ENCODE measurements at places on chromosomes 13 and 19.

DNA sequence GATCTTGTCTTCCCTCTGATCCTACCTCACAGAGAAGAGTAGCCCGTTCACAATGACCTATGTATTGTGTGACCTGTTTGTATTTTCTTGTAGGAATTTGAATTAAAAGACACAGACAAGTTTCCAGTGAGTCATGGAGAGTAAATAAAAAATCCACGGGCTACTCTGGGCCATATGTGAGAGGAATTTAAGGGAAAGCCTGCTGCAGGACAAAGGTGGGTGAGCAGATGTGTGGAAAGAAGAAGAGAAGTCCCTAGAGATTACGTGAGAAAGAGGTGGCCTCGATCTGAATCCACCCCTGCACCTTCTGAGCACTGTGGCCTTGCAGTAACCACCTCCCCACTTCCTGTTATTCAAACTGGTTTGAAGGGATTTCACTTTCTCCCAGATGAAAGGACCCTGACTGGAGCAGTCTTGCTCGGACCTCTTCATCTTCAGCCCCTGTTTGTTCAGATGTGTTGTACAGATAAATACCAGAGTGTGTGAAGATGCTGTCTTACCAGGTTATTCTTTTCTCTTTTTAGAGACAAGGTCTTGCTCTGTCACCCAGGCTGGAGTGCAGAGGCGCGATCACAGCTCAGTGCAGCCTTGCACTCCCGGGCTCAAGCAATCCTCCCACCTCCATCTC, 205.4 kb downstream of the PDS5B start:
- peak; percentile 45 for DNase-seq

GRCh38 chr19:56084835-56085536, 36.1 kb downstream of the ZNF787 start:
- DNase-seq, result no peak

GRCh38 chr13:97072297-97072696, 78.0 kb upstream of the OXGR1 start:
- no peak for DNase-seq

GRCh38 chr13:22076658-22077057, 405.8 kb downstream of the FGF9 start:
- DNase-seq, result no peak

GRCh38 chr19:31832176-31832548, 482.9 kb upstream of the TSHZ3 start:
- no peak for DNase-seq

DNA sequence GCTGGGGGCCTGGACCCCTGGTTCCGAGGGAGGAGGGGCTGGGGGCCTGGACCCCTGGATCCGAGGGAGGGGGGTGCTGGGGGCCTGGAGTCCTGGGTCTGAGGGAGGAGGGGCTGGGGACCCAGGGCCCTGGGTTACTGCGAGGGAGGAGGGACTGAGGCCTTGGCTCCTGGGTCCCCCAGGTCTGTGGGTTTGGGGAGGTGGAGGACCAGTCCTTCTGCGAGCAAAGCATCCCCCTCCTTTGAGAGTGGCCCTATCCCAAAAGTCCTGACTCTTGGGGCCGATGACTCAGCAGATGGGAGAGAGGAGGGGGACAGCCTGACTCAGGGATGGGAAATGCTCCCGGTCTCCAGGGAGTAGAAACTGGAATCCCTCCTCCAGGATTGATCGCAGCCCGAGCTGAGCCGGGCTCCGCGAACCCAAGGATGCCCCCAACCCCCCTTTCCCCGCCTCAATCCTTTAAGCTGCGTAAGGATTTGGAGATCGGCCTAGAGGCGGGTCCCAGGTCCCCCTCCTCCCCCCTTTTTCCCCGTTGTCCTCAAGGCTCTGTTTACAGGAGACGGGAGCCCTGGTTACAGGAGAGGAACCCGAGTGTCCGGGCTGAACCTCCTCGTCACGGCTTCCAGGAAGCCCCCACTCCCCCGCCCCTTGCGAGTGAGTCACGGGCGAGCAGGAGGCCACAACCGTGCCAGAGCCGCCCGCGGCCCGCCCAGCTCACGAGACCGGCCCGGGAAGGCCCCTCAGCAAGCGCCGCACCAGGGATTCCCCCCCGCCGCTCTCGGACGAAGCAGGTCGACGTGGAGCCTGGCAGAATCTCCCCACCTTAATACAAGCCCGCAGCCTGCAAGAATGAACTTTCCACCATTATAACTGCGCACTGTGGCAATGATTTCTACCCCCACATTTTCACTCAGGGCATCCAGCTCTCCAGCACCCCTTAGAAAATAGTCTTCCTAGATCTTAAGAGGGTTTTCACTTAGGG, 3.0 kb upstream of the ZFP36 start:
- DNase-seq, result peak; percentile 96

GRCh38 chr19:28943651-28944050, 269.3 kb downstream of the UQCRFS1 start:
- DNase-seq, result no peak

- peak; percentile 38 for DNase-seq
Observed at GRCh38 chr13:40517486-40518480, 148.7 kb downstream of the FOXO1 start.

GRCh38 chr13:44104197-44104490, 224.4 kb downstream of the LACC1 start:
- DNase-seq, result no peak

GRCh38 chr19:30666301-30666803, 294.2 kb downstream of the ZNF536 start:
- peak; percentile 68 for DNase-seq

- DNase-seq, result no peak
Observed at GRCh38 chr13:37406031-37406430, 192.5 kb downstream of the POSTN start.

DNA sequence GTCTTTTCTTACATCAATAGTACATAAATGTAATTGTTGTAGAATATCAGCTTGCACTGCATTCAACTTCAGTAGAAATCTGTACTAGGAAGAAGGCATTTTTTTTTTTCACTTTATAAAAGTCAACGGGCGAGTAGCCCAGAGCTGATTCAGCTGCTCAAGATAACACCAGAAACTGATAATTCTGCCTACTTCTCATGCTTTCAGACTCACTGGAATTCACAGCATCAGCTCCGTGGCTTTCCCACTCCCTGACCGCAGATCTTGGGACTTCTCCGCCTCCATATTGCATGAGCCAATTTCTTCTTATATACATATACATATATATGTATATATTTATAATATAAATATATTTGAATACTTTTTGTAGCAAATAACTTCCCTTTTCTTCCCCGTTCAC, 263.1 kb upstream of the RXFP2 start:
- DNase-seq, result no peak

- no peak for DNase-seq
Observed at GRCh38 chr13:112106478-112107141, 39.7 kb downstream of the SOX1 start.

GRCh38 chr19:57047743-57048142, 72.0 kb upstream of the USP29 start:
- DNase-seq, result no peak

GRCh38 chr19:51187395-51188226, 37.3 kb upstream of the CD33 start:
- DNase-seq, result no peak

GRCh38 chr19:46744005-46744691, 1.7 kb upstream of the FKRP start:
- no peak for DNase-seq

- DNase-seq, result no peak
Observed at GRCh38 chr19:18500799-18501198, 21.1 kb downstream of the ELL start.

GRCh38 chr19:55526216-55527196, 10.4 kb downstream of the SBK2 start:
- DNase-seq, result no peak

DNA sequence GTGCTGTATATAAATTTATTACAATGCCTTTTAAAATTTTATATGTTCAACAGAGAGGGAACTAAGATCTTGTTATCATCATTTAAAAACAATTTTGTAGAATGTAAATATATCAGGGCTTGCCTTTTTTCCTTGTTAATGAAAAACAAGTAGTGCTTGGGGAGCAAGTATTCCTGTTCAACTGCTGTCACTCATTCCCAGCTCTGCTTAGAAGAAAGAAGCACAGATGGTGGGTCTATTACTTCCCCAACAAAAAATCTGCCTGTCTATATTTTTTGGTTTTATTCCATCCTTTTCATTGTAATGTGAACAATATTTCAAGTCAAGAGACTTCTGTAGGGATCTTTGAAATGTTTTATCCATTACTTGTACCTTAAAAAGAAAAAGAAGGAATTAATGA, 503.9 kb downstream of the GPC5 start:
- no peak for DNase-seq

- DNase-seq, result no peak
Observed at GRCh38 chr13:92303428-92303827, 905.0 kb downstream of the GPC5 start.

GRCh38 chr19:1650650-1651567, 1.5 kb downstream of the TCF3 start:
- DNase-seq, result peak; percentile 79

GRCh38 chr19:10112895-10113591, 1.6 kb downstream of the P2RY11 start:
- peak; percentile 83 for DNase-seq

DNA sequence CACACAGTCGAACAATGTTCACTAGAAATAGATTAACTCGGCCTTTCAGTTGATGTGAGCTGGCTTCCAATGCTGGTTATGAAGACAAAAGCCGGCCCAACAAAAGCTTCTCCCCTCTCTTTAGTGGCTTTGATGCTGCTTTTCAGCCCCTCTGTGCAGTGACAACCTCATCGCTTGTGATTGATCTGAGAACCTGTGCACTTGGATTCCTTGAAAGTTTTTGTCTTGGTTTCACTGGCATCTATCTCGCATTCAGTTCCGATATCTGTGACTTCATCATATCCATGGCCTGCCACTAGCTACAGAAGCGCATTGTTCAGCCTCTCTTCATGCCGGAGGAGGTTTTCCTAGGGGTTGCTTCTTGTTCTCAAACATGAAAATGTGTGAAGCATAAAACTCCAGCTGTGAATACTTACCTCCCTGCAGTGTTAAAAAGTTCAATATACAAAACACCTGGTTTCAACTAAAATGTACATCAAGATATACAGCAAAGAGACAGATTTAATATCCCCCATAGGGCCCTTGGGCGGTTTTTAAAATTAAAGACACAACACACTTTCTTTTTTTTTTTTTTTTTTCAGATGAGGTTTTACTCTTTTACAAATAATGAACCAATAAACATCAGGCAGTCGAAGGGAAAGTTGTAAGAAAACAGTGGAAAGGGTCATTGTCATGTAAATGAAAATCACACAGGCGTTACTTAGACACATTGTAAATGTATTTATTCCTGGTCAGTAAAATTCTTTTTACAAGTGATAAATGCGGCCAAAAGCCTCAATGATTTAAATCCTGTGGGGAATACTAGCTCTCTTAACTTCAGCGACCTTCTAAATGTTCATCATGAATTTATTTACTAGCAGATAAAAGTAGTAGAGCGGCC, 1252.8 kb downstream of the EFNB2 start:
- DNase-seq, result no peak

- no peak for DNase-seq
Observed at GRCh38 chr13:110766671-110767430, 53.4 kb downstream of the ING1 start.

- DNase-seq, result no peak
Observed at GRCh38 chr13:113365583-113365970, 1.6 kb upstream of the GRTP1 start.

- DNase-seq, result no peak
Observed at GRCh38 chr13:98475522-98475921, 101.4 kb downstream of the STK24 start.

DNA sequence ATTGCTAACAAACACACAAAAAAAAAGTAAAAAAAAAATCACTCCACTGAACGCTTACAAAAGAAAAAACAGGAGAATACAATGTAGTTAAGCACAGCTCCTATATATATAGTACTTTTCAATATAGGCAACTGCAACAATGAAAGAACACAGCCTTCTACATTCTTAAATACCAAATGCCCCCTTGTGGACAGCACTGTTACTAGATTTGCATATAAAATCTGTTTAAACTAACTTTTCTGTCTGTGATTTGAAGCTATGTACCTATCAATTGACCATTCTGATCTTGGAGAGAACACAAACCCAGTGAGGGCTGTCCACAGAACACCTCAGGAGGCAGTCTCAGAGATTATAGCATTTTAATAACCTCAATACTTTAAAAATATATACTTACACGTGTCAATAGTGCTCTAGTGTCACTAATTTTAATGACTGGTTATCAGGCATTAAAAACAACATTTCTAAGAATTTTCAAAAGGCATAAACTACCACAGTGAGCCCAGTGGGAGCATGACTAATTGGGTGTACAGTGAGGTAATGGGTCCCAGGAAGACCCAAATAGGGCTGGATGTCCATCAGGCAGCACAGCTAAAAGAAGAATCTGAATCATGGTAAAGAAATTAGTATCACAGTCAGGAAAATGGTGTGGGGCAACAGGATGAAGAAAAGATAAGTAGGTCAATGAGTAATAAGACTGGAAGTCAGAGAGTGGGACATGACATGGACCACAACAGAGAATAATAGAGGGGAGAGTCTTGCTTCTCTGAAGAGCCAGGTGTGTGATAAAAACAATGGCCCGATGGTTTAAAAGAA, 22.2 kb downstream of the CCDC169 start:
- DNase-seq, result no peak

DNA sequence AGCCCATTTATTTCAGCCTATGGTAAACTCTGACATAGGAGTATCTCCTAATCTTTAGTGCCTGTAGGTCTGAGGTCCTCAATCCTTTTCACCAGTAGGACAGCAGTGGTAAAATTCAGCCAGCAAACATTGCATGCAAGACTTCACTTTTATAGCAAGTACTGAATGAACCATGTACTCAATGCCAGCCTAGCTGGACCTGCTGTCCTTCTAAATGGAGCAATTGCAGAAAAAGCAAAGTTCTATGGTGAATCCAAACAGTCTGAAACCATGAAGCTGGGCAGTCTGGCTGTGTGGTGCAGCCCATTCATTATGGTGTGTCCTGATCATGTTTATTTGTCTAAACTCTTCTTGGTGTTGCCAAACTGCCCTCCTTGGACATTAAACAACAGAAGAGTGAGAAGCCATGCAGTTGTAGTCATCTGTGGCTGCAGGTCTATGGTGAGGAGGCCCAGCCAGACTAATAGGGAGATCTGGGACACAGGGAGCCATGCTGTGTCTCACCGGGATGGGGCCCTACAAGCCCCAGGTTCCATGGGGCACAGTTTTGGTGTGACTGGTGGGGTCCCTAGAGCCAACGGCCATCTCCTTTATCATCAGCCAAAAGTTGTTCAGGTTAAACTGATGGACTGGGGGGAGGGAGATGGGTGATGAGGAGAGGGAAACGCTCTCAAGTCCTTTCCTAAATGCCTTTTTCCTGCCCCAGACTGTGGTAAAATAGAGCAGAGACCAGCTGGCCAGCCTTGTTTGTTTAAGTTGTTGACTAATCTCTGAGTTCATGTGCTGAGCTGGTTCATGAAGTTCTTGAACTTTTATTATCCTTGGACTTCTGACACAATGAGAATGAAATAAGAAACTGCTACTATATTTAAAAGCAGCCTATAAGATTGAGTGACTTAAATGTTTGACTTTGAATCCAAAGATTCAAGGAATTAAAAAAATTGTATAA, 20.6 kb upstream of the TNFSF11 start:
- DNase-seq, result no peak

GRCh38 chr13:109769275-109769674, 17.1 kb downstream of the IRS2 start:
- DNase-seq, result no peak

GRCh38 chr19:16397791-16398529, 73.3 kb downstream of the KLF2 start:
- DNase-seq, result no peak

- DNase-seq, result no peak
Observed at GRCh38 chr19:31641591-31641990, 292.4 kb upstream of the TSHZ3 start.

GRCh38 chr19:19866611-19867248, 1.0 kb downstream of the ZNF253 start:
- DNase-seq, result peak; percentile 65
